ENCODE measurements at places on chromosomes 7 and 10. TPM values are rescaled to one million over a fixed set of nuclear protein-coding genes. Genes with fewer than 3 reads are reported as not detected.

DNA sequence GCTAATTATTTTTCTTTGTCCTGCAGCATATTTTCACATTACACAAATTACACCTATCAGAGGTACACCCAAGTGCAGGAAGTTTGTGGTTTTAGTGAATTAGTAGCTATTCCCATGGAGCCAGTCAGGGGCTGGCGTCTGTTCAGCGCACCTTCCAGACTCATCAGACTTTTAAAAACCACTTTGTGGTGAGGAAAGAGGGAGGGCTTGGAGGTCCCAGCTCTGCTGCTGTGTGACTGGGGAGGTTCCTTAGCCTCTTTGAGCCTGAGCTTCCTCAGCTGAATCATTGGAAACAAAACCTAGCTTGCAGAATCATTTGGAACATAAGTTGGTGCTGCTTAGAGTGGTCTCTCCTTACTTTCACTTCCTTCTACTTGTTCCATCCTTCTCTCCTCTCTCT, 175.4 kb downstream of the SORCS3 start:
- no peaks in the 10 kb centered on the region for H3K27me3 ChIP-seq
- DNase-seq: no peak
- no peak overlapping the region for H3K27ac ChIP-seq
- H3K4me3 ChIP-seq: no peak overlapping the region

DNA sequence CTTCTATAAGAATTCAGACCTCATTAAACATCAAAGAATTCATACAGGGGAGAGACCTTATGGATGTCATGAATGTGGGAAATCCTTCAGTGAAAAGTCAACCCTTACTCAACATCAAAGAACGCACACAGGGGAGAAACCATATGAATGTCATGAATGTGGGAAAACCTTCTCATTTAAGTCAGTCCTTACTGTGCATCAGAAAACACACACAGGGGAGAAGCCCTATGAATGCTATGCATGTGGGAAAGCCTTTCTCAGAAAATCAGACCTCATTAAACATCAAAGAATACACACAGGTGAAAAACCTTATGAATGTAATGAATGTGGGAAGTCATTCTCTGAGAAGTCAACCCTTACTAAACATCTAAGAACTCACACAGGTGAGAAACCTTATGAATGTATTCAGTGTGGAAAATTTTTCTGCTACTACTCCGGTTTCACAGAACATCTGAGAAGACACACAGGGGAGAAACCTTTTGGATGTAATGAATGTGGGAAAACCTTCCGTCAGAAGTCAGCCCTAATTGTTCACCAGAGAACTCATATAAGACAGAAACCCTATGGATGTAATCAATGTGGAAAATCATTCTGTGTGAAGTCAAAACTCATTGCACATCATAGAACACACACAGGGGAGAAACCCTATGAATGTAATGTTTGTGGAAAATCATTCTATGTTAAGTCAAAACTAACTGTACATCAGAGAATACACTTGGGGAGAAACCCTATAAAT, 24.1 kb downstream of the ZNF37A start:
- H3K4me3 ChIP-seq: no peak overlapping the region
- no peak for DNase-seq
- no peaks in the 10 kb centered on the region for H3K4me1 ChIP-seq
- no peak overlapping the region for H3K27ac ChIP-seq
- H3K27me3 ChIP-seq: no peaks in the 10 kb centered on the region
- peaks cover 37% of the 10 kb centered on the region for H3K36me3 ChIP-seq

DPP6 gene
- not detected for polyA plus RNA-seq

GRCh38 chr10:47190301-47190700, 109.7 kb upstream of the GDF10 start:
- no peaks in the 10 kb centered on the region for H3K27me3 ChIP-seq
- H3K4me3 ChIP-seq: no peak overlapping the region
- no peaks in the 10 kb centered on the region for H3K4me1 ChIP-seq
- no peak overlapping the region for H3K27ac ChIP-seq
